ENCODE measurements at places on chromosomes 1 and 21.

DNA sequence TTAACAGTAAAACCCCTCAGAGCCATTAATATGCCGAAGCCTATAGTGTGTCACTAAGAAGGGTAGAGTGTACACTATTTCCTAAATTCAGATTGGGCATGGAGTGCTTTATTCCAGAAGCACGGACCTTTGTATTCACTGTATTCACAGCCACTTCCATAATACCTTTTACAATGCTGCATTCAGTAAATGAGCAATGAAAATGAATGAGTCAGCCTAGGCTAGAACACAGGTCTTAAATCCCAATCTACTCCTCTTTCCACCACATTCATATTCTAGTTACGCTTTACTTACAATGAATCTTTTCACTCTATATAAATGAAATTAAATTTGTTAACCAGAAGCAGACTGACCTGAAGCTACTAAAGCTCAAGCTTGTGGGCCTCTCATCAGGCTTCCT, 13.0 kb upstream of the GORAB start:
- no peak for DNase-seq

- DNase-seq, result no peak
Measured at GRCh38 chr1:89041119-89041641, 18.5 kb upstream of the GBP3 start.

DNA sequence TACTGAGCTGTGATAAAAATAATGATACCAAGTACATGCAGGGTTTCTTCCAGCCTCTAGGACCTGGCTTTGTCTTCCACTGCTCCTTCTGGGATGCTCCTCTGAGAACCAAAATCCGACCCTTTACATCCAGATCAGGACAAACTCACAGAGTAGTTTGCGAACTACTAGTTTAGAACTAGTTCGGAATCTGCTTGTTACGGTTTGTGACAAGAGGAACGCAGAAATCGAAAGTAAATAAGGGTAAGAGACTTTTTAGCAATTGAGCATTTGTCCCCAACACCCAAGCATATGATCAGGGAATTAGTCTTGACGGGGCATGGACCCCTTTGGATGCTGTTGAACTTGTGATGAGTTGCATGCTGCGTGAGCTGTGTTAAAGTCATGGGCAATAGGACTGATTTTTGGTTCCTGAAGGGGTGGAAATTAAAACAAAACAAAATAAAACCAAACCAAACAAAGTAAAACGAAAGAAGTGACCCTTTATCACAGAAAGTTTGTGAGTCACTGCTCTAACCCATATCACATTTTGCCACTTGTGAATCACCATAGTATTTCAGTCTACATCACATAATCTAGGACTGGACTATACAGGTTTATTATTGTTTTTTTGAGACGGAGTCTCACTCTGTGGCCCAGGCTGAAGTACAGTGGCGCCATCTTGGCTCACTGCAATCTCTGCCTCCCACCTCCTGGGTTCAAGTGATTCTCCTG, 35.7 kb upstream of the ERRFI1 start:
- DNase-seq, result no peak

DNA sequence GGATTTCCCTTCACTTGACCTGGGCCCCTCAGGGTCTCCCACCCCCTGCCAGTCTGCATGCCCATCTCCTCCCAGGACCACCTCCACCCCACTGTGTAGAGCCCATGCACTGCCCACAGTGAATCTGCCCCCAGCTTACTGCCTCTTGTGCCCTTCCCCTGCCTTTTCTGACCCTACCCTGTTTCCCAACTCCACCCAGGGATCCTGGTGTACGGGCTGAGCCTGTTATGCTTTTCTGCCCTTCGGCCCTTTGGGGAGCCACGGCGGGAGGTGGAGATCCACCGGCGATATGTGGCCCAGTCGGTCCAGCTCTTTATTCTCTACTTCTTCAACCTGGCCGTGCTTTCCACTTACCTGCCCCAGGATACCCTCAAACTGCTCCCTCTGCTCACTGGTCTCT, 1.9 kb downstream of the TMEM79 start:
- no peak for DNase-seq

- no peak for DNase-seq
Measured at GRCh38 chr1:101980974-101981373, 15.8 kb downstream of the OLFM3 start.

GRCh38 chr21:43021756-43022600, 47.6 kb downstream of the PKNOX1 start:
- no peak for DNase-seq
